ENCODE measurements at places on chromosomes 5 and 9. TPM values are rescaled to one million over a fixed set of nuclear protein-coding genes. Genes with fewer than 3 reads are reported as not detected.

ANXA6 gene
- 177 TPM for total RNA-seq

FKTN gene
- 50.1 TPM for total RNA-seq

CMBL gene
- total RNA-seq: 13.4 TPM

FOXD4L6 gene
- total RNA-seq: not detected

CER1 gene
- total RNA-seq: 0.88 TPM
